ENCODE measurements at places on chromosomes 12 and 14.

GRCh38 chr14:79690960-79691359, 520.3 kb downstream of the DIO2 start:
- no peak for DNase-seq

DNA sequence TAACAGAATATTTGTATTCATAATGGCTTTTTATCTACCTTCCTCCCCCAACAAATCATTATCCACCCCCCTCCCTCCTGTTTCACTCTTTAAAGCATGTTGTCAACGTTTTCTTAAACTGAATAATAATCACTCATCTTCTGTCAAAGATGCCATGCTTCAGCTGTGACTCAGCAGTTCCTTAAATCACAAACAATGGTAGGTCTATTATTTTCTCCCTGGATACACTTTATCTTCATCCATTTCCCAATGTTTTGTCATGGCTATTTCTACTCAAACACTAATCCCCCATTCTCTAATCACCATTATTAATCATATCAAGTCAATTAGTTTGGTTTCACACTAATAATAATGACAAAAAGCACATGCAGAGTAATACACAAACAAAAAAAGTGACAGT, 6.5 kb downstream of the CLEC12B start:
- no peak for DNase-seq

DNA sequence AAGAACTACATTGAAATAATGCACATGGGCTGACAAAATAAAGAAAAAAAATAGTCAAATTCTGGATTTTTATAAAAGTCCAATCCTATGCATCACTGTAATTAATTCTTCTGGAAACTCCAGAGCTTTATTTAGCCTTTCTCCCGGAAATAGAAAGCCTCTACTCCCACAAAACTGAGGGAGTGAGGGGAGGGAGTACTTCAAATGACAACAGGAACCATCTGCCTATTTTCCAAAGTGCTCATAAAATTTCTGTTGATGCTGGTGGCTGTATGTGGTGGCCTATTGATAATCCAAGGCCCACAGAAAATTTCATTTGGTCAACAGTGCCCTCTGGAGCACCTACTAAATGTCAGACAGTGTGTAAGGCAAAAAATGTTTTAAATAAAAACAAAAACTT, 64.6 kb downstream of the KIF21A start:
- DNase-seq: no peak

GRCh38 chr12:25979563-25979962, 21.1 kb downstream of the RASSF8 start:
- no peak for DNase-seq

- DNase-seq: no peak
These were observed 391.8 kb downstream of the BMP4 start for GRCh38 chr14:53564870-53565269.

GRCh38 chr14:67319142-67319541, 40.5 kb downstream of the ATP6V1D start:
- DNase-seq: no peak

- DNase-seq: no peak
These were observed 14.8 kb downstream of the P2RX2 start for GRCh38 chr12:132633398-132633797.

DNA sequence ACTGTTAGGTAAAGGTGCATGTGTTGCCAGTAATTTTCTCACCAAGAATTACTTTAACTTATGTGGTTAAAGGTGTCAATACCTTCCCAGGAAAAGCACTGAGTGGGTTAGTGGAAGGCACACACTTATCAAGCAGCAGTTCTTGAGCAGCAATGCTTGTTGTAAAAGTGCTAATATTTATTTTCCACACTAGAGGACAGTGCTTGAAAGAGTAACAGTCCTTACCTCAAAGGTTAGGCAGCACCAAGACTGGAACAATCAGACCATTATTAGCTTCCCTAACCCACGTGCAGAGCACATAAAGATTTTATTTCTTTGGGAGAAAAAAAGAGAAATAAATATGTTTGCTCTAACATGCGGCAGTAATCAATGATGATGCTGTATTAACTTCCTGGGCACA, 48.8 kb upstream of the KRR1 start:
- no peak for DNase-seq

GRCh38 chr12:4849115-4849541, 60.6 kb upstream of the KCNA1 start:
- no peak for DNase-seq

GRCh38 chr14:98293576-98293975, 978.4 kb downstream of the BCL11B start:
- DNase-seq: no peak

- DNase-seq: peak; percentile 29
These were observed 3.0 kb upstream of the FNTB start for GRCh38 chr14:64983439-64984310.

GRCh38 chr12:13219320-13219719, 22.8 kb downstream of the EMP1 start:
- no peak for DNase-seq

GRCh38 chr12:27282754-27283153, 38.7 kb downstream of the STK38L start:
- DNase-seq: no peak

DNA sequence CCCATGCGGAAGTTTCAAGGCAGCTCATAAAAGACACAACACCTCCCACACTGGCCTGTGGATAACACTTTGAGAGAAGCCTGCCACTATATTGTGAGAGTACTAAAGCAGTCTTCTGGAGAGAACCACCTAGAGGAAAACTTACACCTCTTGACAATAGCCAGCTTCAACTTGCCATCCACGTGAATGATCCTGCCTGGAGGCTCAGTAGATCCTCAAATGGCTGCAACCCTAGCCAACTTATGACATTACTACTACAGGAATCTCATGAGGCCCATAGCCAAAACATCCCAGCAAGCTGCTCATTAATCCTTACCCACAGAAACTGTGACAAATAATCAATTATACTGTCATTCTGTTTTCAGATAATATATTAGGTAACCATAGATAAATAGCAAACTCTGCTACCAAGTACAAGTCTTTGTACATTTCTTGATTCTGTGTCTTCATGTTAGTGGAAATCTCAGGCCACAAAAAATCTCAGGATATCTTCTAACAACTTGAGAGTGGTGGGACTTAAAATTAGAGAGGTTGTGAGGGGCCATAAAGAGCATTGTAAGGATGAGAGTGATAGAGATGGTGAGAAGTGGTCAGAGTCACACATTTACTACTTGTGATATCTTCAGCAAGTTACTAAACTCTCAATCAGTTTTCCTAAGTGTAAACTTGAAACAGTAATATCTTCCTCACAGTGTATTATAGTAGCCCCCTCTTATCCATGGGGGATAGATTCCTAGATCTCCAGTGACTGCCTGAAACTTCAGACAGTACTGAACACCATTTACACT, 368.0 kb downstream of the C12orf50 start:
- no peak for DNase-seq

DNA sequence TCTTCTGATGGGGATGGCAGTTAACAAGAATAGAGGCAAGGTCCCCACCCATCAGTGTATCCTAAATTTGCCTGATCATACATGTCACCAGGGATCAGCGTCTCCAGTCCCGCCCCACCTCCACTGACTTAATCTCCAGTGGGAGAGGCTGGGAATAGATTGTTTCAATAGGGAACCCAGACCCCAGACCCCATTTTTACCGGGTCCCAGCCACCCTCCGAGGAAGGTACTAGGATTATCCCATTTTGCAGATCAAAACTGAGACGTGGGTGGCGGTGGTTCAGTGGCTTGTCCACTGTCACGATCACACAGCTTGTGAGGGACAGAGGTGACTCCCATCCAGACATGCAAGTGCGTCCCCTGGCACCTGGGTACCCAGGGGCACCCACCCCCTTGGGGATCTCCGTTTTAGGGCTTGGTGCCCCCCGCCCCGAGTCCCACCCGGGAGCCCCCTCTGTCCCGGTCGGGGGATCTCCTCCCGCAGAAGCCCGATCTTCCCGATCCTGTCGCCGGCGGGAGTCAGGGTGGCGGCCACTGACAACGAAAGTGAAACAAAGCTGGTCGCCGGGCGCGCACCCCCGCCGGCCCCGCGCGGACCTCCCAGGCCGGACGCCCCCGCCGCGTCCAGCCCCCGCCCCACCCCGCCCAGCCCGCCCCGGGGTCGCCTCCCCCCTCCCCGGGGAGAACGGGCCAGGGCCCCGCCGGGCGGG, 523 bp downstream of the WSB2 start:
- peak; percentile 40 for DNase-seq

DNA sequence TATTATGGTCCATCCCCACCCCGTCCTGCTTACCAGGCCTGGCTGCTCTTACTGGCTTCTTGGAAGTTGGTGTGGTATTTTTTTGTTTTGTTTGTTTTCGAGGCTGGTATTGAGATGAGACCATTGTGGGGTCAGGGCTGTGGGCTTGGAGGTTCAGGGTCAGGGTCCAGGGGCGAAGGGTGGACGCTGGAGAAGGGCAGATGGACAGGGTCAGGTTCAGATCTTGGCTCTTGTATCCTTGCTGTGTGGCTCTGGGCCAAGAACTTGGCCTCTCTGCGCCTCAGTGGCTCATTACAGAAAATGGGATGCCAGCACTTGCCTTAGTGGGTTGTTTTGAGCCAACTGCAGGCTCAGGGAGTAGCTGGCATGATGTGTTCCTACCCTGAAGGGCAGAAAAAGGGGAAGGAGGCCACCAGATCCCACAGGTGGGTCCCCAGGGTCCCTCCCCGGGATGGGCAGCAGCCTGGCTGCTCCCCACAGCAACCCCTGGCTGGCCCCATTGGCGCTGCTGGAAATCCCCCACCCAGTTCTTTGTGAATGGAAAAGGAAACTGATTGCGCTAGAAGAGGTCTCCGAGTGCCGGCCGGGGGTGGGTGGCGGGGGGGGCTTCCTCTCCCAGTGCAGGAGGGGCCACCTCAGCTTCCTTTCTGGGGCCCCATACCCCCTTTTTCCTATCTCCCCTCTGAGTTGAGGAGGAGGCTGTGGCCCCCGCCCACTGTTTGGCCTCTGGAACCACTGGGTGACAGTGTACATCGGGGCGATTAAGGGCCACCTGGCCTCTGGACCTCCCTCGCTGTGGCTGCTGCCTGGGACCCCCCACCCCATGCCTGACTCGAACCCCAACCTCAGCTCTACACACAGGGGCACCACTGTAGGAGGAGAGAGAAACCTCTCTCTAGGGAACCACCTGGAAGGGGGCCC, 25.0 kb downstream of the SH2B3 start:
- peak; percentile 83 for DNase-seq

DNA sequence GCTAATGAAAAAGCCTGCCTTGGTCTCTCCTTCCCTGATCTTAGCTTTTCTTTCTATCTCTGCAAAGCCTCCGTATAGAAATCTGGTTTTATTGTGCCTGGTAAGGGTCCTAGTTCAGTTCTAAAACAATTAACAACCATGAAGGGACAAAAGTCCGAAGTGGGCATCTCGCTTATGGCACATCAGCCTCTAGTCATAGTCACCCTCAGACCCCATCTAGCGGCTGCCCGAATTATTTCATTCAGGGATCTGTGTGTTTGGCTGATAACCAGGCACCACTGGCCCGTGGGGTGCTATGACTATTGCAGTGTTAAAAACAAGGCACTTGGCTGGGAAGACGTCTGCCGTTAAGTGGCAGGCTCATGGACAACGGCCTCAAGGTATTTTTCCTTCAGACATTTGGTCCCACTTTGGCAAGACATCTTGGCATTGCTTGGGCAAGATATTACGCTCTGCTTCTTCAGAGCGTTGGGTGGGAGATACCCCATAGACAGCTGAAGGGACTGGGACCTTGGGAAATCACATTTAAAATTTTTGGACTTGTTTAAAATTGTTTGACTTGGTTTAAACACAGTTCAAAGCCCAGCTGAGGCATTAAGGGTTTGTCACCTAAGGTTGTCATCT, 87.1 kb downstream of the SINHCAF start:
- peak; percentile 74 for DNase-seq

Measured in stimulated activated naive CD8-positive, alpha-beta T cell treated with anti-CD3 and anti-CD28 coated beads, Interleukin-15, Interleukin-2, amounts not matched to agents 100 U/mL and 50 U/mL, for 24 hours (primary cell).